ENCODE measurements at places on chromosomes 12 and 14. TPM values are rescaled to one million over a fixed set of nuclear protein-coding genes. Genes with fewer than 3 reads are reported as not detected.

GRCh38 chr12:110754101-110754793 is 11.6 kb upstream of the PPP1CC start:
- no peak for DNase-seq

DNA sequence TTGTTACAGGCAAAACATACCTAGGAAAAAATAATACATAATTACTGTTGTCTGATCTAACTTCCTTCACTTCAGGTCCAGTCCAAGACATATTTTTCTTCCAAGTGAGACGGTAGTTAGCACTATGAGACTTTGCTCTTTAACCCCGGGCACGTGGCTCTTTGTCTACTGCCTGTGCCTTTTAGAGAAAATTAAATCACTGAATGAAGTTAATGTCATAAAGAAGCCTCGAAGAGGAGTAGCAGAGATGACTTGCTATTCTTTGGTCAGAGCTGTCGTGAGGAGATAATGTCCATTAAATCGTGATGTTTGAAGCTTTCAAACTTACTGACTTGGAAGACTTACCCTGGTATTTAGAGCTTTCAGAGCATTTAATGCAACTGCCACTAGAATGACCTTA is 8.7 kb downstream of the TESPA1 start:
- DNase-seq = no peak

DNA sequence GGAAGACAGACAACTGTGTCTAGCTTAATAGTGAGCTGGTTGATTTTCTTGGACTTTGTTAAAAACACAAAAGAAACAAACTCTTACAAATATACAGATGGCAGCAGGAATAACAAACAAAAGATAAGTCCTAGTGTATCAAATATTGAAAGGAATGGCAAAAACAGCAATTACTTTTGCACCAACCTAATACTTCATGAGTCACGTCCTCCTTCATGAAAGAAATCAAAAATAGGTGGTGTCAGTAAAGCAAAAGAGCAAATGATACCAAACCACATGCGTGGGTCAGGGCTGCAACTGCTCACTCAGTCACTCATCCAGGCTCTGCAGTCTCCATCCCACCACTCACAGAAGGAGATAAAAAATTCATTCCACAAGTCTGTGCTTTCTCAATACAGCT is 11.8 kb downstream of the ATG14 start:
- no peak for DNase-seq

GRCh38 chr12:121926874-121927706 is 8.7 kb downstream of the CFAP251 start:
- no peak for DNase-seq

SERPINA3 gene
- total RNA-seq = 90.2 TPM

TPPP2 gene
- total RNA-seq = not detected
